GM12878 (cell line): ENCODE measurements at places on chromosomes 13 and 19. TPM values are rescaled to one million over a fixed set of nuclear protein-coding genes. Genes with fewer than 3 reads are reported as not detected.
A peak's percentile ranks its signal among the peaks of the same experiment; 100 is the strongest.

Gene TLE6
- total RNA-seq: 6.0 and 6.4 TPM in 2 replicates

Gene ZNF506
- total RNA-seq: 8.6 and 8.8 TPM in 2 replicates

Gene NCCRP1
- total RNA-seq: not detected in 2 replicates

Gene SBK2
- not detected in 2 replicates for total RNA-seq

Gene SLITRK6
- 0.13 TPM in 1 of 2 replicates, not detected in the other for total RNA-seq

Gene SERP2
- total RNA-seq: not detected in 2 replicates

- H3K27me3 ChIP-seq: no peaks in the 10 kb centered on the region
- no peaks in the 10 kb centered on the region for H3K36me3 ChIP-seq
- H3K4me1 ChIP-seq: no peaks in the 10 kb centered on the region
- no peak for DNase-seq
- no peak overlapping the region for H3K4me3 ChIP-seq
- H3K27ac ChIP-seq: no peak overlapping the region
These were observed 1040.6 kb upstream of the SLC10A2 start for GRCh38 chr13:104106705-104107393.

- no peak overlapping the region for H3K27ac ChIP-seq
- H3K27me3 ChIP-seq: no peaks in the 10 kb centered on the region
- H3K36me3 ChIP-seq: no peaks in the 10 kb centered on the region
- no peak for DNase-seq
- H3K4me3 ChIP-seq: no peak overlapping the region
- no peaks in the 10 kb centered on the region for H3K4me1 ChIP-seq
These were observed 1040.6 kb upstream of the SPRY2 start for GRCh38 chr13:81381560-81381959.

DNA sequence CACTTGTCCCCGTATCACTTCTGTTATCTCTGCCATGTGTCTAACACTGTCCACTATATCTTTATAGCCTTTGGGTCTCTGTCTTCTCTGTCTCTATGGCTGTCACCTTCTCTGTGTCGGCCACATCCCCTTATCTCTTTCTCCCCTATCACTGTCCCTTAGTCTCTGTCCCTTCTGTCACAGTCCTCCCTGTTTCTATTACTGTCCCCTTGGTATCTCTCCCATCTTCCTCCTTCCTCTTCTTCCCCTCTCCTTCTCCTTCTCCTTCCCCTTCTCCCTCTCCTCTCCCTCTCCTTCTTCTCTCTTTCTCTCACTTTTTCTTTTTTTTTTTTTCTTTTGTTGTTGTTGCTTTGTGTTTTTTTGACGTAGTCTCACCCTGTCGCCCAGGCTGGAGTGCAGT is 34.7 kb upstream of the LRRC4B start:
- DNase-seq: no peak
- no peaks in the 10 kb centered on the region for H3K36me3 ChIP-seq
- no peaks in the 10 kb centered on the region for H3K27me3 ChIP-seq
- no peak overlapping the region for H3K27ac ChIP-seq
- no peak overlapping the region for H3K4me3 ChIP-seq
- H3K4me1 ChIP-seq: no peaks in the 10 kb centered on the region

DNA sequence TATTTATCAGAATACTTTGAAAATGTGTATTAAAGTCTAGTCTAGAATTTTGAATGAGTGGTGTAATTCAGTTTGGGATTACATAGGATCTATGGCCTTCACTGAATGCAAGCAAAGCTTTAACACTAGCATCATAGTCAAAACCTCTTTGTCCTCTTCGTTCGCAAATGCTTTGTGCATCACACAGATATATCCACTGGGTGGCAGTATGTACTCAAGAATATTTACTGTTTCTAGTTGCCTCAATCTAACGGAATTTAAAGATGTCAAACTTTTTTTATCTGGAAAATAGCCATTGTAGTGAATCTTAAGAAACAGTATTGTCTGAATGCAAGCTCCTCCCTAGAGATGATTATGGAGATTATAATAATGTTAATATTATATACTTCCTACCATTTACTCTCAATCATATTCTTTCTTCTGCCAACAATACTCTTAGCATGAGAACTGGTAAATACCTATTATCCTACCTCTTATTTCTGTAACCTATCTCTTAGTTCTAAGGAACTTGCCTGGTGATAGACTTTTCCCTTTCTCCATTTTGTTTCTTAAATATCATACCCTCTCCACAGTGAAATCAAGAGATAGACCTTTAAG is 25.8 kb downstream of the LACC1 start:
- H3K27me3 ChIP-seq: 0 out of 2 replicates have a peak, but pooled peaks cover 7% of the 10 kb centered on the region
- H3K27ac ChIP-seq: no peak overlapping the region
- H3K36me3 ChIP-seq: no peaks in the 10 kb centered on the region
- no peak overlapping the region for H3K4me3 ChIP-seq
- no peak for DNase-seq
- H3K4me1 ChIP-seq: no peaks in the 10 kb centered on the region

DNA sequence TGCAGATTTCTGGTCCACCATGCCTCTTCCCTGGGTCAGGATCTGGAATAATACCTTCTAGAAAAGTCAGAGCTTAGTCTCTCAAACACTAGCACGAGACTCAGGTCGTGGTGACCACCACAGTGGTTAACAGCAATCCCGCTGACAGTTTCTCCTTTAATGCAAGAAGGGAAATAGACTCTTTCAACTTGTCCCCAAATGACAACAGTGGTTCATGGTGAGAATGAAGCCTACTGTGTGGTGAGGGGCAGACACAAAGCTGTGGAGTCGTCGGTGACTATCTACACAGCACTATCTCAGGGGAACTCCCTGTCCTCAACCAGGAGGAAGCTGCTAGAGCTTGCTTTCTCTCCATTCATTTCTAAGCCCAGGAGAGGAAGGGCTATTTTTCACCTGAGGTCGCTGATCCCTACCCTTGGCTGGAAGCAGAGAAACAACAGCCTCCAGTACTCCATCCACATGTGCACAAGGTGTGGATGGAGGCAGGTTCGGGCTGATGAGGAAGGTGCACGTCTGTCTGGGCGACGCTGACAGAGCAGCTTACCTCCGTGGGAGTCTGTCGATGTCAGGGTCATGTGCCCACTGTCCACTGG is 72.4 kb downstream of the STK24 start:
- peak; percentile 56 for DNase-seq
- H3K27me3 ChIP-seq: no peaks in the 10 kb centered on the region
- peak overlapping the region; percentile 15; the same call in 1 of the 2 replicates for H3K4me3 ChIP-seq
- H3K27ac ChIP-seq: peak overlapping the region; percentile 49
- peaks cover 75% of the 10 kb centered on the region for H3K4me1 ChIP-seq

DNA sequence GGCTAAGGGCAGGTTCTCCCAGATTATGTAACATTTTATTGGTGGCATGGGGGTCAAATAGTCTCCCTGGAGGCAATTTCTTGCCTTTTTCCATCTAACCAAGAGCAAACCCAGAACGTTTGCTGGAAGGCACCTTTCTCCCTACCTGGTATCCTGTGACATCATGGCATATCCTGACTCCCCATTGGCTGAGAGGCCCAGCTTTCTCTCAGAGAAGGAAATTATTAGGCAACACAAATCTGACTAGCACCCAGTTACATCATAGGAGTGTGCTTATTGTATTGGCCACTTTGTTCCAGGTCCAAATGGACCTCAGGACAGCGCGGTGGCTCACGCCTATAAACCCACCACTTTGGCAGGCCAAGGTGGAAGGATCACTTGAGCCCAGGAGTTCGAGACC is 13.0 kb downstream of the NTN5 start:
- no peaks in the 10 kb centered on the region for H3K27me3 ChIP-seq
- no peaks in the 10 kb centered on the region for H3K36me3 ChIP-seq
- no peak for DNase-seq
- no peak overlapping the region for H3K27ac ChIP-seq
- H3K4me3 ChIP-seq: no peak overlapping the region
- peaks cover 9% of the 10 kb centered on the region for H3K4me1 ChIP-seq

DNA sequence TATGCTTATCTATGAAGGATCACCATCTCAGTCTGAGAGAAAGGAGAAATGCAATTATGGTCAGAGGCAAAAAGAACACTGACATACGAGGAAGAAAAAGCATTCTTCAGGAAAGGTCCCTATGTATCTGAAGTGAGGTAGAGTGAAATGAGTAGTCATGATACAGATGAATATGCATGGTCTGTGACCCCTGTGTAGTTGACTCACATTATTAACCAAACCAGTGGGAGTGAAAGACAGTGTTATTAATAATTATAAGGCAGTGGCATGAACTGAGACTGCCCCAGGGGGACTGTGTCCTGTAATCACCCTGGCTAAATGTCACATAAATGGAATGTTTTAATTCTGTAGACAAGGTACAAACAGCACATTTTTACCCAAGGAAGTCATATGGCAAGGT is 1320.2 kb upstream of the PCDH9 start:
- no peak overlapping the region for H3K27ac ChIP-seq
- H3K36me3 ChIP-seq: no peaks in the 10 kb centered on the region
- DNase-seq: no peak
- H3K27me3 ChIP-seq: no peaks in the 10 kb centered on the region
